ENCODE measurements at places on chromosomes 1 and 21.

GRCh38 chr1:68129536-68130250, 79.3 kb upstream of the DIRAS3 start:
- no peak for DNase-seq

DNA sequence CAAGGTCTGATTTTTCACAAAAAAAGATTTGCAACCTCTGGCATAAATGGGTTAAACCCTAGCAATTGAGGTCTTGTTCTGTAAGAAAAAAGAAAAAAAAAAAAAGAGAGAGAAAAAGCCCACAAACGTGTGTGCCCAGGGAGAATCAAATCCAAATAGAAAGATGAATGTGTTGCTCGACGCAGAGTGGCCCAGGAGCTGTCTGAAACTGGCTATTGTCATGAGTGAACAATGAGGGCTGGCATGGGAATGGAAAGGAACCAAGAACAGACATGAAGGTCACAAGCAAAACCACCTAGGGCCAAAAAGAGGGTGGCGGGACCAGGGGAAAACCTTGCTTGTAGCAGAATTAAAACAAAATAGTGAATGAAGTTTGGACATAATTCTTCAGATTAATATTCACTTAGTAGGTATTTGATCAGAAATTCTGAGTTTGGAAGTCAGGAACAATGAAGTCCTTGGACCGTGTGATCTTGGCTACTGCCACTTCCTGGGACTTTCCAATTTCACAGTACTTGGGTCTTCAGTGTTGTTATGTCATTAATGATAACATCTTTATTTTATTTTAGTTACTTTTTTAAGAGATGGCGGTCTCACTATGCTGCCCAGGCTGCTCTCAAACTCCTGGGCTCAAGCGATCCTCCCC, 3.1 kb downstream of the ENO1 start:
- peak; percentile 19 for DNase-seq

DNA sequence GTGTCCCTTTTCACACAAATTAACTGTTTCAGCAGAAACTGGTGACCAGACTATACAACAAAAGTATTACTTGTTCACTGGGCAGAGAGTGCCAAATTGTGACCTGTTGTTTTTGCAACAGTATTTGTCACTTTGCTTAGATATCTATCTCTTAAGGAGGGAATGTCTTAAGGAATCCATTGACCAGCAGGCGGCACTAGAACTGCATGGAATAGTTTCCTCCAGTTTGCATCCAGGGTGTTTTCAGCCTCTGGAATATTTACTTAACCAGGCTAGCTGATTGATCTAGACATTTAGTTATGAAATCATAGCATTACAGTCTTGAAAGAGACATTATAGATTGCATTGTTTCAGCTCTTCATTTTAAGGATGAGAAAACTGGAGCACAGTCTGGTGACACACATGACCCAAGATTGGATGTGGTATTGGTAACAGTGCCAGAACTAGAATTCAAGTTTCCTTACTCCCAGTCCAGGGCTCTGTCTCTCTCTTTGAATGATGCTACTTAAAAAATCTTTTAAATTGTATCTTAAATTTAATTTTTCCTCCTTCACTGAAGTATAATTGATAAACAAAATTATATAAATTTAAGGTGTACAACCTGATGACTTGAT, 16.9 kb downstream of the RPTN start:
- DNase-seq, result peak; percentile 86

GRCh38 chr1:11046270-11046566, 821 bp downstream of the MASP2 start:
- no peak for DNase-seq

GRCh38 chr1:21916447-21917238, 20.5 kb downstream of the HSPG2 start:
- no peak for DNase-seq

DNA sequence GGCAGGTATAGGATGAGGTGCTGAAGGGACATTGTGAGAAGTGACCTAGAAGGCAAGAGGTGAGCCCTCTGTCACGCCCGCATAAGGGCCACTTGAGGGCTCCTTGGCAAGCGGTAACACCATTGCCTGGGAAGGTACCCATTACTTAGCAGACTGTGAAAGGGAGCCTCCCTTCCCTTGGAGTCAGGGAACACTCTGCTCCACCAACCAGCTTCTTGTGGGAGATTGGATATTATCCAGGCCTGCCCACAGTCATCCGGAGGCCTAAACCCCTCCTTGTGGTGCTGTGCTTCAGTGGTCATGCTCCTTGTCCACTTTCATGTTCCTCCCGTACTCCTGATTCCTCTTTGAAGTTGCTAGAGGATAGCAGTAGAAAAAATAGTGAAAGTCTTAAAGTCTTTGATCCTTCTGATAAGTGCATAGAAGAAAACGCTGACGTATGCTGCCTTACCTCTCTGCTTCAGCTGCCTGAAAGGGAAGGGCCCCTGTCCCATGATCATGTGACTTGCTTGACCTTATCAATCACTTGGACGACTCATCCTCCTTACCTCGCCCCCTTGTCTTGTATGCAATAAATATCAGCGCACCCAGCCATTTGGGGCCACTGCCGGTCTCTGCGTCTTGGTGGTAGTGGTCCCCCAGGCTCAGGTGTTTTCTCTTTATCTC, 16.0 kb downstream of the RBBP4 start:
- no peak for DNase-seq
